HS-27A (cell line): ENCODE measurements at places on chromosomes 16 and 17.

DNA sequence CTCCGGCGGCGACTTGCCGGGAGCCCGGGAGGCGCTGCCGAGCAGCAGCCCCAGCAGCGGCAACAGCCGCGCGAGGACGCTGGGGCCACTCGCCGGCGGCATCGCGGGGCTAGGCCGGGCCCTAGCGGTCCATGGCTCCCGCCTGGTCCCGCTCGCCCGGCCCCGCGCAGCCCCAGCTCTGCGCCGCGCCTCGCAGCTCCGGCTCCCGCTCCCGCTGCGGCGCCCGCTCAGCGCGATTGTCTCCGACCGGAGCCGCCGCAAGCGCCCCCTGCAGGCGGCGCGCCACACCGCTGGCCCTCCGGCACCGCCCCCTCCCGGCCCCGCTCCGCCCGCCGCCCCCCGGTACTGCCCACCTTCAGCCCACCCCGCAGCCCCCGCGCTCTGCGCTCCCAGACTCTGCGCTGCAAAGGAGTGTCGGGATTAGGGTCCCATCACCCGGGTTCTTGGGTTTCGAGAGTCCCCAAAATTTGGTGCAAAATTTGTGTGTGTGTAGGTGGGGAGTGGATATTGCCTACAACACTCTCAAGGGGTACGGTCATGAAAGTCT is at the start of gene FAM171A2:
Gene FAM171A2, minus strand, starts transcription at position 241 of the 547 bp plus-strand sequence. Its CDS starts 139 bp downstream, at position 102.
- no peak for DNase-seq

- DNase-seq = peak; percentile 96
Measured at GRCh38 chr16:67311607-67312488, 14.7 kb downstream of the KCTD19 start.

DNA sequence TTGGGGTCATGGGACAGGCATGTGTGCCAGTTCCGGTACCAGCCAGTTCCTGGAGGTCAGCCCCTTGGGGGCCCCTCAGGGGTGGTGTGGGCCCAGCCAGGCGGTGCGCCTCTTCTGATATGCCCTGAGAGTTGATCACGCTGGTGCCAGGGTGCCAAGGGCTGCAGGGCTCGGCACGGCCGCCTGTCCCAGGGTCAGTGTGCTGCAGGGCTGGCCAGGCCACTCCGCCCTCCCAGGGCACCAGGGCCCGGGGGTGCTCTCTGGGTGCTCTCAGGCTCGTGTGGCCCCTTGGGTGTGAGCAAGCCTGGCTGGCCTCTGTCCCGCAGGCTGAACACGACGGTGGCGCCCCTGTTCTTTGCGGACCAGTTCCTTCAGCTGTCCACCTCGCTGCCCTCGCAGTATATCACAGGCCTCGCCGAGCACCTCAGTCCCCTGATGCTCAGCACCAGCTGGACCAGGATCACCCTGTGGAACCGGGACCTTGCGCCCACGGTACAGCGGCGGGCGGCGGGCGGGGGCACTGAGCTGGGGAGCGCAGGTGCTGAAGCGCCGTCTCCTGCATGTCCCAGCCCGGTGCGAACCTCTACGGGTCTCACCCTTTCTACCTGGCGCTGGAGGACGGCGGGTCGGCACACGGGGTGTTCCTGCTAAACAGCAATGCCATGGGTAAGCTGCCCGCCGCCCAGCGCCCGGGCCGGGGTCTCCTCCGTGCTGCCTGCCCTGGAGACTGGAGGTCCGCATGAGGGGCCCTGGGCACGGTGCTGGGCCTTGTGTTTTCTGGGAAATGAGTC is 6.0 kb downstream of the GAA start:
- no peak for DNase-seq

DNA sequence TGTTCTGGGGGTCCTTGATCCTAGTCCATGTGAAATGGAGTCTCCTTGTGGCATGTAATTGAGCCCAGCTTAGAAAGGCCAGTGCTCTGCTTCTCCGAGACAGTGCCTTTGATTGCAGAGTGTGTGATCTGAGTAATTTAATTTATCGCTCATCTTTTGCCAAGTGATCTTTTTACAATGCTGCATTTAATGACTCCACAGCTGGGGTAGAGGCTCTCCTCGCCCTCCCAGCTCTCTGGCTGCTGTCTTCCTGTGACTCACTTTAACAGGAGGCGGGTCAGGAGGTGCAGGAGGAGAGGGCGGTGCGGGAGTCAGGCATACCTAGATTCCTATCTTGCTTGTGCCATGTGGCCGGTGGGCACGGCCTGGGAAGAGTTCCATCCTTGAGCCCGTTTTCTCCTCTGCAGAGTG is 113.4 kb upstream of the FOXF1 start:
- no peak for DNase-seq

- DNase-seq = no peak
Measured at GRCh38 chr17:9883451-9883850, 21.6 kb downstream of the RCVRN start.

DNA sequence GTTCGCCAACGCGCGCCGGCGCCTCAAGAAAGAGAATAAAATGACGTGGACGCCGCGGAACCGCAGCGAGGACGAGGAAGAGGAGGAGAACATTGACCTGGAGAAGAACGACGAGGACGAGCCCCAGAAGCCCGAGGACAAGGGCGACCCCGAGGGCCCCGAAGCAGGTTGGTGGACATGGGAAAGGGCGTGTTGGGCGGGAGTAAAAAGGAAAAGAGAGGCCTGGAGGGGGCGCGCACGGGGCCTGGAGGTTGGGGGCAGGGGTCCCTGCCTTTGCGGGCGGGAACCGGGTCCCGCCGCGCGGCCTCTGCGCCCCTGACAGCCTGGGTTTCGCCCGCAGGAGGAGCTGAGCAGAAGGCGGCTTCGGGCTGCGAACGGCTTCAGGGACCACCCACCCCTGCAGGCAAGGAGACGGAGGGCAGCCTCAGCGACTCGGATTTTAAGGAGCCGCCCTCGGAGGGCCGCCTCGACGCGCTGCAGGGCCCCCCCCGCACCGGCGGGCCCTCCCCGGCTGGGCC is 2.1 kb downstream of the IRX5 start:
- no peak for DNase-seq

GRCh38 chr16:51286272-51286671 is 135.2 kb upstream of the SALL1 start:
- no peak for DNase-seq

DNA sequence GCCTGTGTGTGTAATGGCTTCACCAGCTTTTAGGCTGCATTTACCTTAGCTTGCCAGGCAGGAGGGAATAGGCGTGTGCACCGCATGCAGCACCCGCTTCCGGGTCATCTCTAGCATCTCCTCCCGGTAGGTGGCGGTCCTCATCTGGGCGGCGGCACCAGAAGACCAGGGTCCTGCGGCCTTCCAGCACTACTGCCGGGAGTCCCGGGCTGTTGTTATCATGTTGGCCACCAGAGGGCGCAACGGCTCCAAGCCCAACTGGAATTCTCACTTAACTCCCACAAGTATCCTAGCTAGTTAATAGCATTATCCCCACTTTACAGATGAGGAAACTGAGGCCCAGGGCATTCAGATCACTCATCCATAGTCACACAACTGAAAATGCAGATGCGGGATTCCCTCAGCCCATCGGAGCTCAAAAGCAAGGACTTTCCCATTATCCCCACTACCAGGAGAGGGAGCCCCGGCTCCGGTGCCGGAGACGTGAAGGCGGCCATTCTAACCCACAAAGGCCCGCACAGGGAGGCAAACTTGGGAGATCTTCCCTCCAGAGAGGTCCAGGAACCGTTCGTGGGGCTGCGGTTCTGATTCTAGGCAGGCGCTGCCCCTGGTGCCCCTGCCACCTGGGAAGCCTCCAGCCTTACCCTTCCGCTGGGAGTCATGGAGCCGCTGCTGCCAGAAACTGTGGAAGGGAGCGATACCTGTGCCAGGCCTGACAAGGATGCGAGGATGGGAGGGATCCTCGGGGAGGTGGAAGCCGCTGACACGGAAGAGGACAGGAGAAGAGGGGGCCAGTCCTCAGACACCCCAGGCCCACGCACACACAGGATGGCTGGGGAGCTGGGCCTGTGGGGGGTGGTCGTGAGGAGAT is 23.9 kb downstream of the LGALS9 start:
- peak; percentile 17 for DNase-seq

DNA sequence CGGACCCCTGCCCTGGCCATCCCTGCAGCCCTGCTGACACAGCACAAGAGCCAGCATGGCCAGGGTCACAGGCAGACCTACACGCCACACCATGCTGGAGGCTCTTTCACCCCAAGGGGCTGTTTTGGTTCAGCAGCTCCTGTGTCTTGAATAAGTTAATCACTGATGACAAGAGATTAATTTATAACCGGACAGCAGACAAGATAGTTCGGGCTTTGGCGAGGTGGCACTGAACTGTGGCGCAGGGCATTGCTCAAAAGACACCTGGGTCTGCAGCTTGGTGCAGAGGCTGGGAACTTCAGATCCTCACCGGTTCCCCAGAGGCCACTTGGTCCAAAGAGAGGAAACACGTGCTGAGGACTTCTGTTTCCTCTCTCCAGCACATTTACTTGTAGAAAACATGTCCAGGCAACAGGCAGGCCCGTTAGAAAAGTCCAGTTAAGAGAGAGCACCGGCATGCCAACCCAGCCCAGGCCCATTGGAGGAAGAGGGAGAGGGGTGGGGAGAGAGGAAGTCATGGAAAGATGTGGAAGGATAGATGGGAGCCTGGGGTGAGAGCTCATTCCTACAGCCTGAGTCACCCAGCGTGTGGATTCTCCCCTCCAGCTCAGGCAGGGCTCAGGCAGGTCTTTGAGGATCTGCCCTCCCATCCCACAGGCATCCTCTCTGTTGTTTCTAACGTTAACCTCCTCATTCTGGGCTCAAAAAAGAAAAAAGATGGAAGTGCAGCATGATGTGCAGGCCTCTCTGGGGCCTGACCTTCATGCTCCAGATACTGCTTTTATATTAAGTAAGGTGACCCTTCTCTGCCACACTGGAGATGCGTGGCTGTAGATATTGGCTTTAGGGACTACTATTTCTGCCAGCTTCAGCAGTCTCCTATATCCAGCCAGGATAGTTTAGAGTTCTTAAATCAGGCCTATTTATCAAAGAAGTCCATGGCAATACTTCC is 80.0 kb upstream of the HNF1B start:
- peak; percentile 51 for DNase-seq

- DNase-seq = no peak
Measured at GRCh38 chr17:58539698-58540097, 25.3 kb upstream of the MTMR4 start.

DNA sequence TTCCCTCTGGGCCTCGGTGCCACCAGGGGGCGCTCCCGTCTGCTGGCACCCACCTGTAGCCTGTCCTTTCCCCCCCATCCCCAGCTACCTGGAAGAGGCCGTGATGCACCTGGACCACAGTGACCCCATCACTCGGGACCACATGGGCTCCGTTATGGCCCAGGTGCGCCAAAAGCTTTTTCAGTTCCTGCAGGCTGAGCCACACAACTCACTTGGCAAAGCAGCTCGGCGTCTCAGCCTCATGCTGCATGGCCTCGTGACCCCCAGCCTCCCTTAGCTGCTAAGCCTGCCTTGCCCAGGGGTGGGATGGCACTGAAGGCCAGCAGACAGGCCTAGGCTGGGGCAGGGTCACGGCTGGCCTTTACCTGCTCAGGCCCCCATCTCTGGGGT is 818 bp upstream of the NRN1L start:
- no peak for DNase-seq

- DNase-seq = no peak
Measured at GRCh38 chr16:21638573-21638975, 13.8 kb downstream of the IGSF6 start.

GRCh38 chr16:22285080-22285479 is 12.1 kb upstream of the POLR3E start:
- DNase-seq = no peak

DNA sequence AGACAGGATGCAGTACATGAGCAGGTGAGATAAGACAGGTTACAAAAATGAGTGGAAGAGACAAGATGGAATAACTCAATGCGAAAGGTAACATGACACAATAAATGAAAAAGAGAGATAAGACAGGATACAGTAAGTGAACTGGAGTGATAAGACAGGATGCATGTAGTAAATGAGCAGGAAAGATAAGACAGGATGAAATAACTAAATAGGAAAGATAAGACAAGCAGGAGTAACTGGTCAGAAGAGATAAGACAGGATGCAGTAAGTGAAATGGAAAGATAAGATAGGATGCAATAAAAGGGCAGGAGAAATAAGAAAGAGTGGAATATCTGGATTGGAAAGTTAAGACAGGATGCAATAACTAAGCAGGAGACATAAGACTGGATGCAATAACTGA is 8.3 kb upstream of the MYH4 start:
- no peak for DNase-seq

DNA sequence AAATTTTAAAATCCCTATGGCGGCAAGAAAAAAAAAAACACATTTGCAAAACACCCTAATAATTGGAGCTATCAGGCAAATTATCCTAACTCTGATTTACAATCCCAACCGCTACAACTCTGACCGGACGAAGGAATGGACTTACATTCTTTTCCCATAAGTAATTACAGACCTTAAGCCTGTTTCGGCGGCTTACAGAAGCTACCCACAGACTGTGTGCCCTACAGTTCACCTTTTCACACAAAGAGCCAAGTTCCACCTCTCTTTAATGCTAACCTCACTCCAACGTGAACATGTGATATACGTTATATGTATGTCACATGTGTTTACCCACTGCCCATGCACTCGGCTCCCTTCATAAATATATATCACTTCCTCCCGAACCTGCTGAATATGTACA is 8.7 kb upstream of the MEAK7 start:
- no peak for DNase-seq

DNA sequence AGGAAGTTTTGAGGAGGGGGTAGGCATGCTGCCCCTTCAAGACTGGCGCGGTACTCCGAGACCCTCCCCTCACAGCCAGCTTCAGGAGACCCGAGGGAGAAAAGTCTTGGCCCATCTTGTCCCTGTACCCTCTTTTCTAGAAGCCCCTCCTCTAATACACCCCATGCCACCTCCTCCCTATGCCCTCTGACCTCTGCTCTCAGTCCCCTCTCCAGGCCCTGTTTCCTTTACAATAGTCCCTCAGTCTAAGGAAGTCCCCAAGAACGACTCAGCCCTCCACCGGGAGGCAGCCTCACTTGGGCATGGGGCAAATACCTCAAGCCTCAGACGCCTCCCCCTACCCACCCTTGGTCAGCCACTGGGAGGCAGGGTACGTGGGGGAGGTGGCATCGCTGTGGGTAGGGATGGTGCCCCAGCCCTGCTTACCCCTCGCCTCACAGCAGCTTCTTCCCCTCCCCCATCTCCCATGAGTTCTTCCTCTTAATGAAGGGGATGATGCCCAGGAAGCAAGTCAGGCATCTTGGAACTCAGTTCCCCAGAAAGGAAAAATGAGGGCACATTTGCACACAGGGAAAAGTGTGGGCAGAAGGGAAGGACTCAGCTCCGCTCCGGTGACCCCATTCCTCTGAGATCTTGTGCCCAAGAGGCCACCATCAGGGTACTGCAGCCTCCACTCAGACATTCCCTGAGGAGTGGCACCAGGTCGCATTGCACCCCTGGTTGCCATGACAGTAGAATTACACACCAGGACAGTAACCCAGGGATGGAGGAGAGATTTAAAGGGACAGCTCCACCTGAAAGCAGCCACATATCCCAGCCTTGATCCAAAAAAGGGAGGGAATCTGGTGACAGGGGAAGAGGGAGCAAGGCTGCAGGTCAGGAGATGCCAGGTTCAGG is 6.2 kb downstream of the MPP2 start:
- DNase-seq = no peak
